Tibial nerve (tissue), 4 donors: ENCODE measurements at places on chromosomes 5 and 9. TPM values are rescaled to one million over a fixed set of nuclear protein-coding genes. Genes with fewer than 3 reads are reported as not detected.

Gene HTR1A
- not detected for total RNA-seq

- no peak overlapping the region for H3K27ac ChIP-seq
- H3K4me3 ChIP-seq = no peak overlapping the region
- H3K36me3 ChIP-seq = no peaks in the 10 kb centered on the region
- DNase-seq = no peak
Observed at GRCh38 chr5:110840347-110840960, 101.6 kb downstream of the SLC25A46 start.

Gene C5orf34
- 2.0 TPM for total RNA-seq

- H3K36me3 ChIP-seq = no peaks in the 10 kb centered on the region
- no peak for DNase-seq
- no peak overlapping the region for H3K4me3 ChIP-seq
- H3K4me1 ChIP-seq = no peaks in the 10 kb centered on the region
- H3K27me3 ChIP-seq = no peaks in the 10 kb centered on the region
Observed at GRCh38 chr9:109487247-109487646, 10.9 kb downstream of the PTPN3 start.

Gene FCN1
- total RNA-seq = under 0.01 TPM

Gene P4HA2
- total RNA-seq = 24.5 TPM

Gene PPP6C
- total RNA-seq = 31.4 TPM

Gene TMEM252
- not detected for total RNA-seq

DNA sequence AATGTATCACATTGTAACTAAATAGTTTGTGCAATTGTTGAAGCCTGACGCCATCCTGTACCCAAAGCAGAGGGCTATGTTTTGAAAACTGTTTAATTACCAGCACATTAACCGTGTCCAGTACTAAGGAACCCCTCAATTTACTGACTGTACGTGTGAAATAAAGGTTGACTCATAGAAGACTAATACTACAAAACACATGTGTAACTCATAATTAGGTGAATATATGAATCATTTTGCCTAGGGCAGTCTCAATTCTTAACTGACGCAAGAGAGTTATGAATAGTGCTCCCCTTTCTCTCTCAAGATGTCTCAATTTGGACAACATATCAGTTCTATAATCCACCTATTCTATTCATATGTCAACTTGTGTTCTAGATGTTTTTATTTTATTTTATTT, 558.4 kb downstream of the PRDM9 start:
- H3K4me1 ChIP-seq = no peaks in the 10 kb centered on the region
- no peaks in the 10 kb centered on the region for H3K36me3 ChIP-seq
- no peak for DNase-seq
- no peaks in the 10 kb centered on the region for H3K27me3 ChIP-seq
- no peak overlapping the region for H3K27ac ChIP-seq

GRCh38 chr5:98772415-98773213, 849 bp upstream of the RGMB start:
- H3K27me3 ChIP-seq = no peaks in the 10 kb centered on the region
- peak overlapping the region; percentile 20 for H3K4me3 ChIP-seq
- H3K36me3 ChIP-seq = no peaks in the 10 kb centered on the region
- H3K4me1 ChIP-seq = no peaks in the 10 kb centered on the region

Gene PTPDC1
- 71.8 TPM for total RNA-seq

DNA sequence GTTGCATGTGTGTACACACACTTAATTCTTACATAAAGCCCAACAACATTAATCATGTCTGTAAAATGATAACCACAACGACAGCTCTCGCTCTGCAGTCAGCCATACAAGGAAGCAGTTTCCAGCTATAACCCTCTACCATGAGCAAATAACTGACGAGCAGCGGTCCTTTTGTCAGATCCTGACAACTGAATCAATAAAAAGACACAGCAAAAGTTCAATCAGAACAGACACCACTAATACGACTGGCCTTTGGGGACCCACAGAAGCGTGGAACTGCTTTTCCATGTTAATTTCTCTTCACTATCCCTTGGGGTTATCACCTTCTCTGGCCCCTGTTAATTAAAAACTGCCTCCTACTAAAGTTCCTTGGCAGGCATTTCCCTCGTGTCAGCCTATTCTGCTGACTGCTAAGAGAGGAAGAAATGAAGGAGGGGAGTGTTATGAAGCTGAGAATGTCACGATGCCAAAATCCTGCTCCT, 722.8 kb upstream of the GRAMD2B start:
- H3K4me3 ChIP-seq = no peak overlapping the region
- H3K4me1 ChIP-seq = no peaks in the 10 kb centered on the region
- no peak for DNase-seq

- no peaks in the 10 kb centered on the region for H3K4me1 ChIP-seq
- H3K36me3 ChIP-seq = no peaks in the 10 kb centered on the region
- H3K27me3 ChIP-seq = no peaks in the 10 kb centered on the region
- H3K4me3 ChIP-seq = no peak overlapping the region
Observed at GRCh38 chr5:163890261-163890660, 384.8 kb downstream of the MAT2B start.

GRCh38 chr9:116368680-116369079, 215.1 kb downstream of the PAPPA start:
- H3K4me1 ChIP-seq = no peaks in the 10 kb centered on the region
- DNase-seq = no peak
- H3K27me3 ChIP-seq = no peaks in the 10 kb centered on the region
- no peak overlapping the region for H3K27ac ChIP-seq
- H3K36me3 ChIP-seq = no peaks in the 10 kb centered on the region

Gene FOXD4L6
- not detected for total RNA-seq

- no peaks in the 10 kb centered on the region for H3K36me3 ChIP-seq
- no peak overlapping the region for H3K4me3 ChIP-seq
Observed at GRCh38 chr5:72857396-72857795, 40.9 kb downstream of the TNPO1 start.

- no peak overlapping the region for H3K4me3 ChIP-seq
- no peak for DNase-seq
- H3K36me3 ChIP-seq = no peaks in the 10 kb centered on the region
Observed at GRCh38 chr5:176152191-176152929, 85.9 kb upstream of the SIMC1 start.

DNA sequence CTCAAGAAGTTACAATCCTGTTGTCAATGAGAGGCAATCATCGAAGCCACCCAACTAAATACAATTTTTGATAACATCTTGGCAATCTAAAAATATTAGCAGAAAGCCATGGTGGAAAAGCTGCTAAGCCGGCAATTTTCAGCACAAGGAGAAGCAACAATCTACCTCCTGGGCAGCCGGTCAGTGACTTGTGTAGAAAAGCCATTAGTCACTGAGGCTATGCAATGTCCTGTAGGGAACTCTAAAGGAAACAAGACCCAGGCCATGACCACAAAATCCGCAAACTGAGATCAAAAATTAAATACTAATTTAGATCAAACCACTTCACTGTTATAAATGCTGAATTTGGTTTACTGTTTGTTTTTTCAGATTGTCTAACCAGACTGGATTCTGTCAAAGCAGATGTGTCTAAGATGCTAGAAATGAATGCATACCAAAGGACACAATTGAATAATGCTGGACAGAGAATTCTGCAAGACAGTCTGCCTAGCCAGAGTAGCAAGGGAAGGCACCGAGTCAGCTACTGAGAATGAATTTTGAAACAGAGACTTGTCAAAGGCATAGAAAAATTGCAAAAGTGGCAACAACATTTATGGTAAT, 384.8 kb downstream of the PRELID2 start:
- H3K27me3 ChIP-seq = no peaks in the 10 kb centered on the region
- no peak for DNase-seq
- H3K36me3 ChIP-seq = no peaks in the 10 kb centered on the region
- no peak overlapping the region for H3K27ac ChIP-seq
